GOT3 (cell line): ENCODE measurements at places on chromosomes 2 and 18.

DNA sequence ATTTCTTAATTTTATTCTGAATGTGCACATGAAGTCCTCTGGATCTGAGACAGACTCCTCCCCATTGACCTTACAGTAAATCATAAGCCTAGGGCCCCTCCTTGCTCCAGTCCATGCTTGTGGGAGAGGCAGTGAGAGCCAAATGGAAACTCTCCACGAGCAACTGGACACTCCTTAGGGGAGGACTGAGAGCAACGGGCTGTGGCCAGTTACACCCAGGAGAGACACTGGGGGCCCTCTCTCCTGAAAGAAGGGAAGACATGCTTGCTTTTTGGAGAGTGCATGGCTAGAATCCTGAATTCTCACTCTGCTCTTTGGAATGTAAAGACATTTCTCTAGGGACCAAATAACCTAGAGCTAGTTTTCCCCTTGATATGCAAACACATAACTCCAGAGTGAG is 49.0 kb upstream of the BIN1 start:
- DNase-seq = no peak

DNA sequence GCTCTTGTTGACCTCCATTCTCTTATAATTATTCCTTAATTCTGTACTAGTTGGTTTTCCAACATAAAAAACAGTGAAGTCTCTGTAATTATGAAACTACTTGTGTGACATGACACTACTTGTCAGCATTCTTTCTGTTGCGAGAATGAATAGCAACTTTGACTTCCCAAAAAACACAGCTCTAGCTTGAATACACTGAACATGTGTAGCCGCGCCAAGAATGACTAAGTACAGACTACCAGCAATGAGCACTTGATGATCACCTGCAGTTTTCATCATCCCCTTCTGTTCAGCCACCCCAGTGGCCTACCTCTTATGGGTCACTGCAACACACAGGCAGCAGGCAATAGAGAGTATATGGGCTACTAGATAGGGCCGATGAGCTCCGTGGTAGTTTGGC is 229.3 kb downstream of the TGIF1 start:
- DNase-seq = no peak

DNA sequence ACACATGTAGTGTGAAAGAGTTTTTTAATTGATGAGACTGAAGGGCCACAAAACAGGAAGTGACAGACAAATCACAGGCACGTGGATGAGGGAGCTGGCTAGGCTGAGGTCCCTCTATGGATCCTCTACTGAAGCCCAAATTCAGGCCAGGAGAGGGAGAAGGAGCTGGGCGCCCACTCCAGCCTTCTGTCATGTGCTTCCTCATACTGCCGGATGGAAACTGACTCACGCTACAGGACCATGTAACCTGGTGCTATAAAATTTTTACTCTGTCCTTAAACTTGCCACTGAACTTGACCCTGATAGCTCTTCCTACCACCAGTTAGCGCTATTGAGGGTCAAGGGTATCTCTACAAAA is 31.3 kb downstream of the PSTPIP2 start:
- DNase-seq = no peak

- no peak for DNase-seq
These were observed 66.6 kb downstream of the ZBTB7C start for GRCh38 chr18:48342581-48342980.

GRCh38 chr2:85936421-85937068 is 47.8 kb upstream of the ST3GAL5 start:
- no peak for DNase-seq
